Progenitor cell of endocrine pancreas (in vitro differentiated cells): ENCODE measurements at places on chromosomes 4 and X.

- no peak for DNase-seq
Observed at GRCh38 chrX:56798339-56798711, 69.3 kb downstream of the NBDY start.

GRCh38 chrX:95703696-95704095, 980.9 kb upstream of the DIAPH2 start:
- DNase-seq: no peak

GRCh38 chr4:40789031-40789430, 39.3 kb downstream of the NSUN7 start:
- DNase-seq: no peak

DNA sequence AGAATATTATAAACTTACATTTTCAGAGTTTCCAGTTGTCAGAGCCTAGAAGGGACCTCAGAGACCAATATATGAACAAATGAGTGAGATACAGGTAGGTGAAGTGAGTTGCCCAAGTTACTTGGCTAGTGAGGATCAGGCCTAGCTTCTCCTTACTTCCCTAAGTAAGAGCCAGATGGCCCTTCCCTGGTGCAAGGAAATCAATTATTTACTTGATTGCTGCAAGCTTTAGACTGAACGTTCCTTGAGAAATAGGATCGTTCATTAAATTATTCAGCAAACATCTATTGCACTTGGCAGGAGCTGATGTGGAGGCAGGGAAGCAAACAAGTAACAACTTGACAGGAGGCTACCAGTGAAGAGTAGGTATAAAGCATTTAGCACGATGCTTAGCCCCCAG, 117.8 kb downstream of the EFHC2 start:
- no peak for DNase-seq

DNA sequence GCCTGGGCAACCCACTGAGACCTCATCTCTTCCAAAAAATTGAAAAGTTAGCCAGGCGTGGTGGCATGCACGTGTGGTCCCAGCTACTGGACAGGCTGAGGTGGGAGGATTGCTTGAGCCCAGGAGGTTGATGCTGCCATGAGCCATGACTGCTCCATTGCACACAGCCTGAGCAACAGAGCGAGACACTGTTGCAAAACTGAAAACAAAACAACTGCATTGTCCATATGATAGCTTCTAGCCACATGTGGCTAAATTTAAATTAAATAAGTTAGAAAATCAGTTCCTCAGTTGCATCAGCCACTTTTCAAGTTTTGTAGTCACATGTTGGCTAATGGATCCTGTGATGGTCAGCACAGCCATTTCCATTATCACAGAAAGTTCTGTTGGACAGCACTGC, 67.9 kb downstream of the GAB1 start:
- DNase-seq: no peak
